Stimulated activated CD8-positive, alpha-beta memory T cell treated with anti-CD3 and anti-CD28 coated beads, Interleukin-4, amount 100 ng/mL, for 4 hours (primary cell): ENCODE measurements at places on chromosomes 7 and 10.

GRCh38 chr10:93485690-93486089 lies 3.6 kb upstream of the MYOF start:
- DNase-seq, result no peak

DNA sequence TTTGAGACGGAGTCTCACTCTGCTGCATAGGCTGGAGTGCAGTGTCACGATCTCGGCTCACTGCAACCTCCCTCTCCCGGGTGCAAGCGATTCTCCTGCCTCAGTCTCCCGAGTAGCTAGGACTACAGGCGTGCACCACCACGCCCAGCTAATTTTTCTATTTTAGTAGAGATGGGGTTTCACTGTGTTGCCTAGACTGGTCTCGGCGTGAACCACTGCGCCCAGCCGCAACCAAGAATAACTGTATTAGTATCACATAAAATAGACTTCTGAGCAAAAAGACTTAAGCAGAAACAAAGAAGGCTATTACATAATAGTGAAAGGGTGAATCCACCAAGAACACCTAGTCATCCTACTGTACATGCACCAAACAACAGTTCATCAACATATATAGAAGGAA lies 67.6 kb upstream of the TFEC start:
- DNase-seq, result no peak

DNA sequence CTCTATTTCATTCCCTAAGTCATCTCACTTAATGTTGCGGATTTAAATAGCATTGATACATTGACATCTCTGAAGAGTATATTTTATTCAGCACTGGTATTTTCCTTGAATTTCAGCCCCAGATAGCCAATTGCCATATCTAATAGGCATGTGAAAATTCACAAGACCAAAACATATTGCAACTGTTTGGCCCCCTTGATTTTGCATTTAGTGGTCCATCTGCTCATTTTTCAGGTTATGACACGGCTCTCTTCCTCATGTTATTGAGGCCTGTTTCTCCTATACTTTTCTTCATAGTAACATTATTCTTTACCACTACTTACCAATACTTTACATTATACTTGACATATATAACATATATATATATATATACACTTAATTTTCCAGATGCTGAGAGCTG lies 43.7 kb downstream of the MKLN1 start:
- DNase-seq, result no peak

DNA sequence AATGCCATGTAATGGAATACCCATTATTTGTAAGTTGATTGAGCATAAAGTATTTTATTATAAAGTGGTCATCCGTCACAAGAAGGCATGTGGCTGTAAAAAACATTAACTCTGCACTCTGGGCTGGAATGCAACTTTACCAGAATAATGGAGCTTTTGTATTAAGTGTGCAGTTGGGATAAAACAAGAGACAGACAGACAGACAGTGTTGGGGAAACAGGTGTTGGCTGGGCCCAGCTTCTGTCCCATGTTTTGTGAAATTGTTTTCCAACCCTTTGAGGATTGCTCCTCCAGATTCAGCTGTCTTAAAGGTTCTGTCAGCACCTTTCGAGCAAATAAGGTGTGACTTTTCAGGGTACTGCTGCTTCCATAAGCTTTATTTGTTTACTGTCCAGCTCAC lies 67.9 kb upstream of the NFKB2 start:
- no peak for DNase-seq

DNA sequence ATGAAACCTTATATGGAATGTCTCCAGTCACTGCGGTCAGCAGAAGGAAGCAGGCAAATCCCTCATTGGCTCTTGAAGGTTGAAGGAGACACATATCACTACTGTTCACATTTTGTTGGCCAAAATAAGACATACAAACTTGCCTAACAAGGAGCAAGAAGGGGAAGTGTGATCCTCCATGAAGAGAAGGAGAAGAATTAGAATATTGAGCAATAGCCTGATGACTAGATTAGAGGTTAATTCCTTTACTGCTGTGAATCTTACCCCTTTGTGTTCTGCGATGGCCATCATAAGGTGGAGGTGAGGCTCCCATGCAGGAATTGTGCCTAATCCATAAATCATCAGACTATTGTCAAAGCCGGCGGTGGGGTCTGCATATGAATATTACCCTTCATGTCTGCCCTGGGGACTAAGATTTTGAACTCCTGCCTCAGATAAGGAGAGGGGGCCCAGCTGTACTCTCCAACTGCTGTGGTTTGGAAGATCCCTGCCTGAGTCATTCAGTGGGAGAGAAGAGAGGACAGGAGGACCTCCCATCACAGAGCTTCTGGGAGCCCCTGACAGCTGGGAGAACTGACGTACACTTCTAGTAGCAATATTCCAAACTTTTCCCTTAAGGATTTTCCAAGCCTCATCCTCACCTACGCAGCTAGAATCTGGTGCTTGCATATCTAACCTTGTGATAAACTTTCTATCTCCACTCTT lies 398.5 kb downstream of the REEP3 start:
- no peak for DNase-seq

GRCh38 chr10:83248106-83248631 lies 891.1 kb upstream of the GHITM start:
- DNase-seq, result no peak

GRCh38 chr7:26200038-26200443 lies 505 bp downstream of the HNRNPA2B1 start:
- peak; percentile 61 for DNase-seq

GRCh38 chr7:117061751-117062150 lies 108.5 kb downstream of the ST7 start:
- no peak for DNase-seq

DNA sequence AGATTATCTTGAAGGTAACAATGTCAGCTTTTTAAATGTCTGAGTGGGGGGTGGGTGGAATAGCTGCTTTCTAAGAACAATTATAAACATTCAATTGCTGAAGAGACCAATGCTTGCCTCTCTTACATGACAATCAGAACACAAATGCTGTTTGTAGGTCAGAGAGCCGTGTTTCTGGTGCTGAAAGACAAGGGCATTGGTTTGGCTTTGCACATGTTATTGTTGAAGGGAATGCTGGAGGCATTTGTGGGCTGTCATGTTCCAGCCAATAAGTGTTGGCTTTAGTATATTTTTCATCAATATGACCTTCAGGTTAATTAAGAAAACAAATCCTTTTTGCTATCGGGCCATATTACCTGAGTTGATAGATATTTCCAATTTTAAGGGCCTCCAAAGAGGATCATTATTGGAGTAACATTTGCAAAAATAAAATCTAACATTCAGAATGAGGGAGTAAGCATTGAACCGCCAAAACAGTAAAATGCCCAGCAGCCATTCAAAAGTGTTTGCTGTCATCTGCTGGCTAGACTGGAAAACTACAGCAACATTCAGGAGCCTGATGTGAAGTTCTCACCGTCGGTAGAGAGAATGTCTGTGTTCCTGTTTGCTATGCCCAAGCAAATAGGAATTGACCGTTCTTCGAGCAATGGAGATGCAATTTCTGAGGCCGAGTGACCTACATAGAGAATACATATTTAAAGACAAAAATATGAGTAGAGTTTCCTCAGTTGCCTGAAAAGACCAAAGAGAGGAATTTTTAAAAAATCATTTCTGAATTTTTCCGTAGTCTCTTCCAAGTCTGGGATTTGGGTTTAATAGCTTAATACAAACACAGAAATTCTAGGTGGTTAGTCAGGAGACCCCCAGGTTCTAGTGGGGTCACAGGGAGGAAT lies 118.9 kb downstream of the APBB1IP start:
- no peak for DNase-seq

DNA sequence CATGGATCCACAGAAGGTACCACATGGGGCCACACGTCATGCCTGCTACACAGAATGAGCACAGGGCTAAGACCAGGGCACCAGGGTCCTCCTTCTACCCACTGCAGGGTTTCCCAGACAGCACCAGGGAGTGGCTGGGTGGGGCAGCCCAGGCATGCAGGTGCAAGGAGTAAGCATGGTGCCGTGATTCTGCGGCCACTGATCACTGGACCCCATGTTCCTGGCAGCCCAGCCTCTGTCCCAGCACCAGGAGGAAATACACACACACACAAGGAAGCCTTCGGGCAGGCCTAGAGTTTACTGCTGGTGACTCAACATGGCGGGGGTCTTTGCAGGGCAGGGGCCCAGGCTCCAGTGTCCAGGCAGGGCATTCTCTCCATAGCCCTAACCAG lies 13.9 kb downstream of the ATP6V1F start:
- DNase-seq, result no peak

DNA sequence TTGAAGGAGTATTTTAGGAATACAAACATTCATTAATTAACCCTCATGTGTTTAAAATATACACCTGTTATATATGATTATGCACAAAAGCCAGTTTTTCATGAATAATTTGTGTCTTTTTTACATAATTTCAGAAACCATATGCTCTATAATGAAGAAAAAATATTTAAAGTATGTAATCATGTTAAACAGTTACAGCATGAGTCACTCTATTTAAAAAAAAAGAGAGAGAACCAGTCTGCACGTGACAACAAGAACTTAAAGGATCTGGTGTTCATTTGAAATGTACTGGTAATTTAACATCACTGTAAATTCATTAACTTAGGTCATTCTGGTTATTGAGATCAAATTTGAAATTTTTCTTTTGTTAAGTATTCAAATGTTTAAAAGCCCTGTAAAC lies 228.5 kb downstream of the CACNB2 start:
- no peak for DNase-seq

- DNase-seq, result peak; percentile 79
Measured at GRCh38 chr10:102408728-102409603, 9.6 kb downstream of the PSD start.

DNA sequence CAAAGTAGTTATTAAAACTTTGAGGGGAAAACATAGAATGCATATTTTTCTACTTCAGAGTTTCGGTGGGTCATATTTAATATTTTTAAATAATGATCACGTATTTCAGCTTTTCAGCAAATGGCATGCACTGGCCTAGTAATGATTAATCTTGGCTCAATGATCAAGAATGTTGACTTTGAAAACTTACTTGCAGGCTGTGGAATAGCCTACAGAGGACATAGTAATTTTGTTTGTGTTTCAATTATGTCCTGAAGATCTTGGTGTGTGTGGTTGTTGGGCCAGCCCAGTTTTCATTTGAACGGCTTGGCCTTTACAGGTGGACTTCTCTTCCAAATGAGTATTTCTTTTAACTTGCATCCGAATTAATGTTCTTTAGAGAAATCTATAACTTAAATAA lies 35.1 kb downstream of the ADD3 start:
- DNase-seq, result no peak

DNA sequence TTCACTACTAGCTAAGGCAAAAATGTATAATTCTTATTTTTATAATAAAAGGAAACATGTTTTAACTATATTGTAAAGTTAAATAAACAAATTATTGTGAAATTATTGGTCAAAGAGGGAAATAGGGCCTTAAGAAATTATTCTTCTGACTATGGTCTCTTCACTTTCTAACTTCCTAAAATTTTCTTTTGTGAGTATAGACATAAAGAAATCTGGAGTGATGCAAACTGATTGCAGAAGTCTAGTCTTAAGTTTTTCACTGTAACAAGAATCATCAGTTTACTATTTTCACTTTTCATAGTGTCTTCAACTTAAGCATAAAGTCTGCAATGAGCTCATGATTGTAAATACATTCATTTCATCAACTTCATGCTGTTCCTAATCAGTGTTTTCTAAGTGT lies 525.4 kb downstream of the TFEC start:
- DNase-seq, result no peak

DNA sequence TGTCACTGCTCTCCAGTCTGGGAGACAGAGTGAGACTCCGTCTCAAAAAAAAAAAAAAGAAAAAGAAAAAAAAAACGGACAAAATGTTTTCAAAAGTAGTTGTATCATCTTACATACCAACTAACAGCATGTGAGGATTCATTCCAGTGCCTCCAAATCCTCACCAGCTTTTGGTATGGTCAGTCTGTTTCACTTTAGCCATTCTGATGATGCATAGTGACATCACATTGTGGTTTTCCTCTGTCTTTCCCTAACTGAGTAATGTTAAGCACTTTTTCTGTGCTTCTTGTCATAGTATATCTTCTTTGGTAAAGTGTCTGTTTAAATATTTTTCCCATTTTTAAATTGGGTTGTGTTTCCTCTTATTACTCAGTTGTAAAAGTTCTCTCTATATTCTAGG lies 251.4 kb upstream of the CTBP2 start:
- DNase-seq, result no peak

- DNase-seq, result no peak
Measured at GRCh38 chr10:108848046-108848445, 1075.3 kb downstream of the XPNPEP1 start.

GRCh38 chr7:38169847-38170246 lies 8.2 kb upstream of the STARD3NL start:
- DNase-seq, result peak; percentile 9

- no peak for DNase-seq
Measured at GRCh38 chr10:112605063-112605462, 158.0 kb downstream of the VTI1A start.

DNA sequence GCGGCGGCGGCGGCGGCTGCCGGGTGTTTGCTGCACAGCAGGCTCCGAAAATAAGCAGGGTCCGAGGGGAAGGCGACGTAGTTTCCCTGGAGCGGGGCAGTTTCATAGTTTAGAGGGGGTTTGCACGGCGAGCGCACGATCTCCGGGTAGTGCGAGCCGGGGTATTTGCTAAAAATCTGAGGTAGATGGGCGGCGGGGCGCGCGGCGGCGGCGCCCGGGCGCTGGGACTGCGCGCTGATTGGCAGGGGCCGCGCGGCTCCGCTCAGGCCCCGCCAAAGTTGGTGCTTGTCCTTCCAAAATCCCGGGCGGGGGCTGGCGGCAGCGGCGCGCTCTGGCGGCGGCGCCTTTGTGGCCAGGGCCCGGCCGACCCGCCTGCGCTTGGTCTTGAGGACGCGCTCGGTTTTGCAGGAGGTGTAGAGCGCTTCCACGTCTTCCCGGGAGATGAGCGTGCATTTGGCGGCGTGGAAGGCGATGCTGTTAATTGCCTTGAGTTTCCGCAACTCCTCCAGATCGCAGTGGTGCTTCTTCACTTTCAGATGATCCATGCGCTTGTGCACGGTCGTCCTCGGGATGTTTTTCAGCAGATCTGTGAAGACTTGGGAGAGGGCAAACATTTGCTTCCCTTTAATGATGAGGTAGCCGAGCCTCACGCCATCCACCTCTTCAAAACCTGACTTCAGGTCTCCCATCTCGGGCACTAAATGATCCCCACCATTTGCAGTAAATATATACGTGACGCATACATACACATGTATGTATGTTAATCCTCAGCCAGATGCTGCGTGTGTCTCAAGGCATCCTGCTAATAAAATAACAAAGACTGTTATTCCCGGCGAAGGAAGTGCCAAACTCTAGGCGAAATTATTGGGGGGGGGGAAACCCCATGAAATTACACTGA lies 8.1 kb downstream of the SKIDA1 start:
- no peak for DNase-seq
